ENCODE measurements at places on chromosomes 7 and 10.

DNA sequence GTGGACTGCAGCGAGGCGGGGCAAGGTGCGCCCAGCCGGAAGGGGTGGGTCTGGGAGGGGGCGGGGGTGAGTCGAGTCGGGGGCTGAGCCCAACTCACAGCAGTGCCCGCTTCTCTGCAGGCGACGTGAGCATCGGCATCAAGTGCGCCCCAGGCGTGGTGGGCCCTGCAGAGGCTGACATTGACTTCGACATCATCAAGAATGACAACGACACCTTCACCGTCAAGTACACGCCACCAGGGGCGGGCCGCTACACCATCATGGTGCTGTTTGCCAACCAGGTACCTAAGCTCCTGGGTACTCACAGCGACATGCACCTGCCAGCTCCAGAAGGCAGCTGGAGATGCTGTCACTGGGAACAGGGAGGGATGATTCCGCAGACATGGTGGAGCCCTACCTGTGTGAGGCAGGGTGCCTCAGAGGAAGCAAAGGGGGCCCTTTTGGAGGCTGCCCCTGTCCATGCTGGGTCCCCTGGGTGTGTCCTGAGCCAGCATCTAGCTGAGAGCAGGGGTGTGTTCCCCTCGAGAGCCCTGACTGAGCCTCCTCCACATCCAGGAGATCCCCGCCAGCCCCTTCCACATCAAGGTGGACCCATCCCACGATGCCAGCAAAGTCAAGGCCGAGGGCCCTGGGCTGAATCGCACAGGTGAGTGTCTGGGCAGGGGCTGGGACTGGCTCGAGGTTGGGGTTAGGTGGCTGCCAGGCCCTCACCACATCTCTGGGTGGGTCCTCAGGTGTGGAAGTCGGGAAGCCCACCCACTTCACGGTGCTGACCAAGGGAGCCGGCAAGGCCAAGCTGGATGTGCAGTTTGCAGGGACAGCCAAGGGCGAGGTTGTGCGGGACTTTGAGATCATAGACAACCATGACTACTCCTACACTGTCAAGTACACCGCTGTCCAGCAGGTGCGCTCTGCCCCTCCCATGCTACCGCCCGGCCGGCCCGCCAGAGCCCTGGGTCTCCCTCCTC lies 12.8 kb downstream of the FLNC start:
- DNase-seq = no peak

DNA sequence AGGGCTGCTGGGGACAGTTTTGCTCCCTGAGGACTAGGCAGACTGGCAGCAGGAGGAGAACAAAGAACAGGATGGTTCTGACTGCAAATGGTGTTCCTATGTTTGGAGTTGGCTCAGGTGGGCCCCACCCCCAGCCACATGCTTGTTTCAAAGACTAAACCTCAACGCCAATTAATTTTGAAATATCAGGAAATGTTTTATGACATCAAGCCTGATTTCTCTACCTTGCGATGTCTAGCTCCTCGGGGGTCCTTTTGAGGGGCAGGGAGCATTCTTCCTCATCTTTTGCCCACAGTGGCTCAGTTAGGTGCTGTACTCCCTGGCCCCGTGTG lies 4.1 kb upstream of the MYH16 start:
- DNase-seq = no peak

DNA sequence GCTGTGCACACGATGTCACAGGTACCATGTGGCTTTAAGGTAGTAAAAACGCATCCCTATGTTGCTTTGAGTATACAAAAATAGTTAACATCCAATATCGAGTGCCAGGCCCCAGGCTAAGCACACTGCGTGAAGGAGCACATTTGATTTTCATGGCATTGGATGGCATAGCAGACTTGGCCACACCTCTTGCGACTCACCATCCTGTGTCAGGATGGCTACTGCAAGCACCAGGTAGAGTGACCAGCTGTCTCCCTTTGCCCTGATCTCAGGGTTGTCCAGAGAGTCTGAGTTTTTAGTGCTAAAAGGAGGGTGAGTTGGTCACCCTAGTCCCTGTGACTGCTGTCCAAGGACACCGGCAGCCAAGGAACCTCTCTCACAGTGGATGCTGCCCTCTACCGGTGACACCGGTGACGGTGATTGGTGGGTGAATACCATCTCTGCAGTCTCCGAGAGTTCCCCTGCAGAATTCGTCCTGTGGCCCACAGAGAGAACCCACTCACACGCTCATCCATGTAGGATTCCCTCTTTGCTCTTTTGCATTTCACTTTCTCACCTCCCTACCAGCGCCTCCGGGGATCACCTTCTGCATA lies 76.1 kb downstream of the BICC1 start:
- DNase-seq = no peak

- DNase-seq = no peak
Observed at GRCh38 chr7:2539031-2539911, 16.1 kb downstream of the BRAT1 start.

Data from OCI-LY7 (cell line).